ENCODE measurements at places on chromosomes 1 and 21.

- no peak for DNase-seq
These were observed 30.9 kb upstream of the NEXN start for GRCh38 chr1:77857552-77857951.

- DNase-seq = no peak
These were observed 54.5 kb upstream of the APP start for GRCh38 chr21:26225046-26225445.

DNA sequence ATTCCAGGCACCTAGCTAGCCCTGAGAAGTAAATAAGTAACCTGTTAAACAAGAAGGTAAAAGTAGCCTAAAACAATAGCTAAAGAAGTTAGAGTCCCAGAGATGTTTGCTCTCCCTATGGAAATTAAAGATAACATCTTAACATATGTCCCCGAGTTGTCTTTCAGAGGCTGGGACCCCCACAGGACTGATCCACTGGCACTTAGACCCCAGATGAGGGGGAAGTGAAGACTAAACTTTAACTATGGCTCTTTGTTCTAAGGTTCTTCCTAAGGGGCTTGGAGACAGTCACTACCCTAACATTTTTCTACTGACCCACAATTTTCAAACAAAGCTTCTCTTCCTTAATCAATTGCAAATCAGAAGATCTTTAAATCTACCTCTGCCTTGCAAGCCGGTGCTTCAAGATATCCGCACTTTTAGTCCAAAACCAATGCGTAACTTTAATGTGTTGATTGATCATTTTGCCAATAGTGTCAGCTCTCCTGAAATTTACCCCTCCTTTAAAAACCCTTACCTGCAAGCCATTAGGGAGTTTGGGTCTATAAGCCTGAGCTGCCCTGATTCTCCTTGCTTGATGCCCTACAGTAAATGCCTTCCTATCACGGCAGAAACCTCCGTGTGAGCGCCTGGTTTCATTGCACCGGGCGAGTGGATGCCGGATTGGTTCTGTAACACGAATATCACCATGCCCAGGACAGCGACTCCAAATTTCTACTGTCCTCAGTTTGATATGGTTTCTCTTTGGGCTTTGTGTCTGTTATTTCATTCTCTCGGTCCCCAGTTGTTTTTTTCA is 404.4 kb downstream of the SIPA1L2 start:
- no peak for DNase-seq

- DNase-seq = no peak
These were observed 57.9 kb upstream of the CXADR start for GRCh38 chr21:17455028-17455353.

DNA sequence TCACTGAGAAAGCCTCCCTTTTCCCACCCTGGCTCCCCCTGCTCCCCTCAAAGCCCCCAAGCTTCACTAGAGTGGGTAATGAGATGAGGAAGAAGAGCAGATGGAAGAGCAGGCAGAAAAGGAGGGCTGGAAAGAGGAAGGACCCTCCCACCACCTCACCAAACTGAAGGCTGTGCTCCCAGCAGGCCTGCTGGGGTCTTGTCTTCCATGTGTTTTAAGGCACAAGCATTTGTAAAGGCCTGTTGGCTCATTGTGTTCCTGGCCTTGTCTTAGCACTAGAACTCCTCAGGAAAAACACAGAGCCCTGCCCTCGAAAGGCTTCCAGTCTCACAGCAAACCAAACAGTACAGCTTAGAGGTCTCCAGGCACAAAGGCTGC is 51.5 kb downstream of the TOMM20 start:
- DNase-seq = no peak

GRCh38 chr1:201184307-201185122 is 6.1 kb upstream of the IGFN1 start:
- no peak for DNase-seq

DNA sequence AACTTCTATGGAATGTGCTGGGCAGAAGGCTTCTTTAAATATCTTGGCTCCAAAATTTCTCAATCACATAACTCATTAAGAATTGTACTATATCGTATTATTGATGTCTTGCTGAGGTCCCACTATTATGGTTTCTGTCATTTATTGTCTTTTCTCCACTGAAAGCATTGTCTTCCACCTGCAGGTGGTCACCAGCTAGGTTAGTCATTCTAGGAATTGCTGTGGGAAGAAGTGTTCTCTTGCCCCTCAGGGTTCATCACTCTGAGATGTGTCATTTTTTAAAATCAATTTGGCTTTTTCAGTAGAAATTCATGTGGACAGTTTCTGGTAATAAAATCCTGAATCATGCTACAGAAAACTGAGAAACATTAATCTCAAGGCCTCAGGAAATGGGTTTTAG is 66.1 kb downstream of the NCAM2 start:
- no peak for DNase-seq

GRCh38 chr1:36751525-36751924 is 268.8 kb upstream of the CSF3R start:
- no peak for DNase-seq

DNA sequence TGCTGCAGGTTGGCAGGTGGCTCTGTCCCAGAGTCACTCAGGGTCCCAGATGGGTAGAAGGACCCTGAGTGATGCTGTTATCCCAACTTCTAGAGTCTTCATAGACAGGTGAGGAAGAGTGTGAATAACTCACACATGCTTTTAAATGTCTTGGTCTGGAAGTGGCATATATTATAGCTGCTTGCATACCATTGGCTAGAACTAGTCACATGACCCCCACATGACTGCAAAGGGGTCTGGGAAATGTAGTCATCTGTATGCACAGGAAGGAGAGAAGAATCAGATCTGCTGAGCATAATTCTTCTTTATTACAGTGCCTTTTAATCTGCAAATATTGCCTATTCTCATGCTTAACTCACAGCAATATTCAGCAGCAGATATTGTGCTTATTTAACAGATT is 28.2 kb upstream of the KLHDC7A start:
- DNase-seq = no peak

DNA sequence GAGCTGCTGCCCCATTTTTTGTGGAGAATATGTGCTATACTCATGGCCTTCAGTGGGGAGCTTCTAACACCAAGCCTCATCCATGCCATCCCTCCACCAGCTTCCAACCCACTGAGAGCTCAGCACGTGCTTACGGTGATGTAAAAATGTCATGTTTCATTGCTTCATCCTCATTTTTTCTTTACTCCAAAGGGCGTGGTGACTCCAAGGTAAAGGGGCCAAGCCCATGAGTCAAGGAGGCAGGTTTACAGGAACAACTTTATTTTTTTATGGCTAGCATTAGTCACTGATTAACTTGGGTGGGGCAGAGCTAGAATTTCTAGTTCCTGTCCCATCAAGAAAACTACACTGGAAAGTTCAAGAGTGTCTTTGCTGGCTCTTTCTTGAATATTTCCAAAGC is at the start of gene C1orf226:
C1orf226 (plus strand) TSS at position 346 of the 400 bp plus-strand sequence. CDS start 174 bp downstream, outside the sequence.
- no peak for DNase-seq

- no peak for DNase-seq
These were observed 217.7 kb downstream of the RERE start for GRCh38 chr1:8599646-8600212.

DNA sequence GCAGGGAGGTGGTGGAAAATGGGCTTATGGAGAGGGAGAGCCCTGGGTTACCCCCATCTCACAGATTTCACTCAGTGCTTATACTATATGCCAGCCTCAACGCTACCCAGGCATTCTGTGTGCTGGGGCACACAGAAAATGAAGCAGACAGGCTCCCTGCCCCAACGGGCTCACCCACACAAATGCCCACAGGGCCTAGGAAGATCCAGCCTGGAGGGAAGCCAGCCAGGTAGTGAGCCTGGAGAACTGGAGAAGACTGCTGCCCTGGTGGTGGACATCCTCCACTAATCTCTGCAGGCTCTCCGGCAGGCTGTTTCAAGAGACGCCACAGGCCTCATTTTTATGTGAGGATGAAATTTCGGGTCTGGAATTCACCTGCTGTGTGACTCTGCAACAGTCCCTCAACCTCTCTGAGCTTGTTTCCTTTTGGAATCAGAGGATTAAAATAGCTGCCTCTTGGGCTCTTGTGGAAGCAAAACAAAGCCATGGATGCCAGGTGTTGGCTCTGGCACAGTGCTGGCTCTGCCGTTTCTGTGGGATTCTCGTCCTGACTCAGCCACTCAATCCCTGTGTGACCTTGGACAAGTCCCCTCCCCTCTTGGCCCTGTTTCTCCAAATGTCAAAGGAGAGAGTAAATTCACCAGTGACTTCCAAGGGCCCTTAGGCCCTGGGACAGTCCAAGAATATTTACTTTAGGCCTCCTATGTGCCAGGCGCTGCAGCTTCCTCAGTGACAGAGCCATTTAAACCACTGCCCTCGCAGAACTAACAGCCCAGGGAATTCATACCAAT is 3.6 kb downstream of the PAQR7 start:
- no peak for DNase-seq

DNA sequence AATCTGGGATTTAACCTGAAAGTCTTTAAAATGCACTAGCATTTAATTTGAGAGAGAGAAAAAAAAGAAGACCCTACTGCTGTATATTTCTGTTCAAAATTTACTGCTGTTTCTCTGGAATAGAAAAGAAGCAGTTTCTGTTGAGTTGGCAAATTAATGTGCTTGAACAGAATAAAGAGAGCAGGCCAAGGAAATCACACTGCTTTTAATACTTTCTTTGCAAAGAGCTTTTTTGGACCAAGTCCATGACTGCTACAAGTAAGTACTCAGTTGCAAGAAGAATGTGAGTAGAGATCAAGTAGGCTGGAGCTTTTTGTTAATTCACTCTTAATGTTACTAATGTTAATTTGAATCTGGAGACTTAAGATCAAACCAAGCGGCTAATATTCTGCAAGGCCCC is 336.2 kb upstream of the SGIP1 start:
- DNase-seq = no peak

DNA sequence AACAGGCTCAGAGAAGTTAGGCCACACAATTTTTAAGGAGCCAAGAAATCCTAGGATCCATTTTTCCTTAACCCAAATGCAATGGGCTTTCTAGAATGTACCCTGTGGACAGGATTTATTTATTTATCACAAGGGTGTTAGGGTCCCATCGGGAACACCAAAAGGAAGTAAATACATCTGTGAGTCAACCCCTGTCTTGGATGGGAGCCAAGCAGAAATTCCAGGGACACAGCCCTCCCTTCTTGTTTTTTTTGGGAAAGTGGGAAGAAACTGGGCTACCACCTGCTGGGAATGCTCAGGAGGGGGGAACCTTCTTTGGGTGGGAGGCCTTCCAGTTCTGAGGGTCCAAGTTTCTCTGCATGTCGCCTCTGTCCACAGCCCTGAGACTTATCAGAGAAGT is 1.3 kb downstream of the CRNN start:
- no peak for DNase-seq

DNA sequence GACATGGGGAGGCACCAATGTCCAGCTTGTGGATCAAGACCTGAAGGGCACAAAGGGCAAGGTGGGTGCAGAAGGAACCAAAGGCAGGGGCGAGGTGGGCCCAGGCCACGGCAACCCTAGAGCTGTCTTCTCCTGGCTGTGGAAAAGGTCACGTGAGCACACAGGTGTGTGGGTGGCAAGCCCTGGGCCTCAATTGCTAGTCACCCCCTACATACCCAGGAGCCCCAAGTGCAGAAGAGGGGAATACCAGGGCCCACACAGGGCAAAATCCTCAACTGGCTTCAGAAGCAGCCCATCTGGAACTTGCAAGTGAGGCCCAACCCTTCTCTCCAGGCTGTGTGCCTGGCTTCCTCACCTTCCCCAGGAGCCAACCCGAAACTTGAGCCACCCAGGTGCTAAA is 25.6 kb downstream of the ZBTB17 start:
- DNase-seq = no peak

- peak; percentile 72 for DNase-seq
These were observed 17.6 kb downstream of the RIT1 start for GRCh38 chr1:155893389-155894142.

DNA sequence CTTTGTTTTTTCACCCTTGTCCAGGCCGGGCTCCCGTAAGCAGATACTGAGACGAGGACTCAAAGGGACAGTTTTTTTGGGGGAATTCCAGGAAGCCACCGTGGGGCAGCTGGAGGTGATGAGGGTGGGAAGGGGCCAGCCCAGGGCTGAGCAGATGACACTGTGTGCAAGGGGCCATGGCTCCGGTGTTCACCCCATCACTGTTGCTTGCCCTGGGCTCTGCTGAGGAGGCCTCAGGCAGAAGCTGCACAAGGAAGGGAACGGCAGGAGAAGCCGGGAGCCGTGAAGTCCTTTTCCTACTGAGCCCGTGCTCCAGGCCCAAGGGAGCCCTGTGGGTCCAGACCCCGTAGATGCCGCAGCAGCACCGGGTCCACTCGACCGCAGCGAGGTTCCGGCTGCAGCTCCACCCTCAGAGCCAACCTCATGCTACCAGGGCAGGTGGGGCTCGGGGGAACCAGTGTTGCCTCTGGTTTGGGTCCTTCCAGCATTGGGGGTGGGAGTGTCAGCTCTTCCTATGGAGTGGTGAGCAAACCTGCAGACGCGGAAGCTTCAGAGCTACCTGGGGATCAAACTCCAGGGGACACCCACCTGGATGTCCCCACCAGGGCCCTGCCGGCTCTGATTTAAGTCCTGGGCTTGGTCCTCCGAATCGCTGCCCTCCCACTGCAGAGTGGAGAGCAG is 4.3 kb upstream of the CALML6 start:
- no peak for DNase-seq

- no peak for DNase-seq
These were observed 7.9 kb upstream of the EXOSC10 start for GRCh38 chr1:11107599-11107998.

GRCh38 chr1:24080131-24080530 is 31.8 kb downstream of the MYOM3 start:
- DNase-seq = no peak

DNA sequence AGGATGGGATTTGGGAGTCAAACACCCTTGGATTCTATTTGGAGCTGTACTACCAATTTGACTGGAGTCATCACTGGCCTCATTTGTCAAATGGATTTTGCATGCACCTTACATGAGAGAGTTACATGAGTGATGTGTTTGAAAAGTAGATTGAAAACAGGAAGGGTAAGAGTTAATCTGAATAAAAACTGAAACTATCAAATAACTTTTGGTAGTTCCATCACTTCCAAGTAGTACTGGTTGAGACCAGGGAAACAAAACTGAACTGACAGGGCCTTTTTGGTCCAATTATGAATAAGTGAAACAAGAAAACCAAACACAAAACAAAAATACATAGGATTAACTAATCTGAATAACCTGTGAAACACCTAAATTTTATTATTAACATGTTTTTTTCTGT is 30.2 kb downstream of the NUCKS1 start:
- DNase-seq = no peak

DNA sequence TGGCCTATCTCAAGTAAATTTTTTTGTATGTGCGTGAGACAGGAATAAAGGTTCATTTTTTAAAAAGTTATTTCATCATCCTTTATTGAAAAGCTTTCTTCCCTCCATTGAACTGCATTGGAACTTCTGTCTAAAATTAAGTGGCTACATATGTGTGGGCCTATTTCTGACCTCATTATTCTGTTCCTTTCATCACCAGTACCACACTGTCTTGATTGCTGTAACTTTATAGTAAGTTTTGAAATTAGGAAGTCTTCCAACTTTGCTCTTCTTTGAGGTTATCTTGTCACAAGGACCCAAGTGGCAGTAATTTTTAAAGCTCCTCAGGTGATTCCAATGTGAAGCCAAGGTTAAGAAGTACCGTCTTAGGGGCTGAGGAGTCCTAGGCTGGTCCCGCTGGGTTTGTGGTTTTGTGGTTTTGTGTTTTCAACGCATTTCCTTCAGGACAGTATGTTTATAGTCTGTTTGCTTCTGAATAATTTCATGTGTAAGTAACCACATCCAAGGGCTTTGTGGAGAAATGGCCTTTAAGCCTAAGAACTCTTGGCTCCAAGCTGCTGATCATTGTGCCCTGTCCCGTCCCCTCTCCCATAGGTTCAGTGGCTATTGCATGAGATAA is 12.4 kb upstream of the SCAF4 start:
- no peak for DNase-seq

Measured in bone marrow (tissue), 2 donors.